Non-pigmented ciliary epithelial cell (primary cell): ENCODE measurements at places on chromosomes 1 and 21.

DNA sequence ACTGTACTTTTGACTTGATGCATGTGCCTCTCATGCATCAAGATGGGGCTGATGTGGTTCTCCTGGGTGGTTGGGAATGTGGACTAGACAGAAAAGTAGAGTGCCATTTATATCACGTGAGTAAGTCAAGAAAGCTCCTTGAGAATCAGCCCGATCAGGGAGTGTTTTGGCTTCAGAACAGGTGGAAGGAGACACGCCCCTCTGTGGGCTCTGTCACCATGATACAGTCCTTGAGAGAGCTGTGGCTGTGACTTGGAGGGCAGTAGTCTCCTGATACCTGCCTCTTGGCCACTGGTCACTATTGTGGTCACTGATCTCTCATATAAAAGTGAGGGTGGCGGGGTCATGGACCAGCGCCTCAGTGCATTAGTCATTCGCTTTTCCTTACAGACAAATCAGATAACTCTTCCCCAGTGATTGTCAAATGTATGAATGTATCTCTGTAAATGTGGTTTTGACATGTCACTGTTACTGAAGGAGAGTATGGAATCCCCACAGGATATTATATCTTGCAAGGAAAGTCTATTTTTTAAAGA lies 8.9 kb upstream of the C4BPB start:
- no peak for DNase-seq

DNA sequence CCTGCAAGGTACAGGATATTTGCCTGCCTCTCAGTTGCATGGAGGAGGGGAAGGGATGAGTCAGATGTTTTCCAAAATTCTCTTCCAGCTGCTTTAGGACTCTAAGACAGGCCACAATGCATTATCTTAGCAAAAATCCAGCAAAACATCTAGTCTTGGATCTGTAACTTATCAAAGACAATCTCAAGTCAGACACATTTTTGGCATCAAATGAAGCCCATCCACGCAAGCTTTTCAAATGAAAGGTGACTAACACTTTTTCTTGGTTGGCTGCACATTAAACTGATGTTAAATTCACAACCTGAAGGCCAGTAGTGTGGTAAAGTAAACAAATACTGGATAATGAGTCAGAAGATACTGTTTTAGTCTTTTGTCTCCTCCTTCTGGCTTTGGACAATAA lies 21.3 kb downstream of the FAM78B start:
- DNase-seq, result no peak

- DNase-seq, result peak; percentile 73
Measured at GRCh38 chr1:8078176-8078671, 52.1 kb upstream of the ERRFI1 start.

GRCh38 chr1:69733061-69733460 lies 165.3 kb downstream of the LRRC7 start:
- DNase-seq, result no peak

DNA sequence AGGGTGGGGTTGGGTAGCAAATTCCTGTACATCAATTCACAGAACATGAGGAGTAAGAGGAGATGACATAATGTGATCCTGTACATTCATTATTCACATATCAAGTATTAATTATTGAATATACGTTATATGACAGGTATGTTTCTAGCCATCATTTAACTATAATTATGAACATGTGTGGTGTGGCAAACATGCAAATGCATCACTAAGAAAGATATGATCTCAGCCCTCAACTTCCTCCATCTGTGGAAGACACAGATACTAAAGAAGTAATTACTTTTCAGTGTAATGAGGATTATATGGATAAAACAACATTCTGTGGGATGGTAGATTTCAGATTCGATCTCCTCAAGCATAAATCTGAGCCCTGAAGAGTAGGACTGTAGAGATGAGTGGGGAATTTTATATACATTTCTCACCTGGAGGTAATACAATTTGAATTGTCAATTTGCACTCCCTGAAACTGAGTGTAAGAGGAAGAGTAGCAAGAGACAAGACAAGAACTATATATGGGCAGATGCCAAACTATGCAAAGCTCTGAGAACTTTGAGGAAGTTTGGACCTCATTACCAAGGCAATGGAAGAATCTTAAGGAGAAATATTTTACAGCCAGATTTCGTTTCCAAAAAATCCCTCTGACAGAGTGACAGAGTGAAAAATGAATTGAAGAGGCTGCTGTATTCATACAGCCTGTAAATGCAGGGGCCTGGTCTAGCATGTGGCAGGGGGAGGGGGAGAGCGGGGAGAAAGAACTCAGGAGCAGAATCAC lies 275.5 kb downstream of the TPR start:
- DNase-seq, result no peak

DNA sequence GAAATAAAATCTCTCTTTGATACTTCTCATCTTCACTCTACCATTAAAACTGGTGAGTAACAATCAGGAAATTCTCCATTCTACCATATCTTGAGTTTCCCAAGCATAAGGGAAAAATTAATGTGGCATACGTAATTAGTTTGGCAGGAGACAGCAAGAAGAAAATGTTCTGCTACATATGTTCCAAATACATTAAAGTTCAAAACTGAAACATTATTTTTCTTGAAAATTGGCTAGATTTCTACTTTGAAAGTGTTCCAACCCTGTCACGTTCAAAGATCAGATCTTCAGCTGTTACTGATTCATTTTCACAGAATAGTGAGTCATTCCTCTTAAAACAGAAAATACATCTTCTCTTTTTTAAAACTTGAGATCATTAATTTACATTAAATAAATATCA lies 48.5 kb downstream of the PIGK start:
- peak; percentile 28 for DNase-seq

GRCh38 chr1:155513300-155513916 lies 49.2 kb downstream of the ASH1L start:
- peak; percentile 30 for DNase-seq
